Stimulated activated CD4-positive, alpha-beta T cell treated with anti-CD3 and anti-CD28 coated beads, Interleukin-15, amount 100 ng/mL, for 1 hour (primary cell): ENCODE measurements at places on chromosomes 12 and 14.

DNA sequence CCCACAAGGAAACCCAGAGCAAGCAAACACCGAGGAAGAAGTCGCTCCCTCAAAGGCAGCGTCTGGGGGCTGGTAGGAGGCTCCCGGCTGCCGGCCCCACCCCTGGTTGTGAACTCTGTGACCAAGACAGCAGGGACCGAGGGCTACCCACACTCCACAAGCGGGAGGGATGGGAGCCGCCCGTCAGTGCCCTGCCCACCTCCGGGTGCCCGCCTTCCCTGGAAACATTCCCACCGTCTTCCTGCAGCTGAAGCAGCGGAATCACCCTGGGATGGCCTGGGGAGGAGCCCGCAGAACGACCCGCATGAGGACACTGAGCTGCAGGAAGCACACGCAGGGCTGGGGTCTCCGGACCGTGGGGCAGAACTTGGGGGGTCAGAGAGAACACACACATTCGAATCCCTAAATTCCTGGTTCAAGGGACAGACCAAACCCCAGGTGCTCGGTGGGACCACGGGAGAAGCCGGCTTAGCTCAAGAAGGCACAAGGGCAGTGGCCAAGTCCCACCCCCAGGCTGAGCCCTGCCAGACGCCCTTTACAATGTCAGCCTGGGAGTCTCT lies 33.5 kb upstream of the C14orf180 start:
- DNase-seq: no peak

DNA sequence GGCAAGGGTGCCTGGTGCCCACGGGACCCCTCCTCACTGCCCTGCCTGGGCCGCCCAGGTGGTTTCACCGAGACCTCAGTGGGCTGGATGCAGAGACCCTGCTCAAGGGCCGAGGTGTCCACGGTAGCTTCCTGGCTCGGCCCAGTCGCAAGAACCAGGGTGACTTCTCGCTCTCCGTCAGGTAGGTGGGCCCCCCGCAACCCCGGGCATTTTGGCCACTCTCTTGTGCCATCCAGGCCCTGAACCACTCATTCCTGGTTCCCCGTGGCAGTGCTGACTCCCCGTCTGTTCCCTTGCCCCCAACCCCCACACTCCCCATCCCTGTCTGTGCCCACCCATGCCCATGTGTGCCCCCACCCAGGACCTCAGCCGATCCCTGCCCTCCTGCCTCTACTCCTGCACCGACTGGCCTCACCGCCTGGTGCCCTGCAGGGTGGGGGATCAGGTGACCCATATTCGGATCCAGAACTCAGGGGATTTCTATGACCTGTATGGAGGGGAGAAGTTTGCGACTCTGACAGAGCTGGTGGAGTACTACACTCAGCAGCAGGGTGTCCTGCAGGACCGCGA lies 480 bp downstream of the PTPN6 start:
- DNase-seq: no peak

DNA sequence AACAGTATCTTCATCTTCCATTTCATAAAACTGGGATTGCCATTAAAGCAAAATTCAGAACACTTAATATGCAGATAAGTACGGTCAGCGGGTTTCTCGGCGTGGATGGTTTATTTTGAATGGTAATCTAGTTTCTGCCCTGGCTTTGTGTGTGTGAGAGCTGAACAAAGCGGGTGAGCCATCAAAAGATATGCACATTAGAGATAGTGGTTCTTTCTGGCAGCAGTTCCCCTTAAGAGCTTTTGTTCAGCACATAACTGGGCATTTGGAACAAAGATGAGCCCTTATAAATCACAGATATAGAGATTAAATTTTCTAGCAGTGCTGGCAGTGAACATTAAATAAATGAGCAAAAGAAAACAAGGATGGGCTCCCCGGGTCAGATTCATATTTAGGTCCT lies 207.5 kb downstream of the CALM1 start:
- DNase-seq: no peak

DNA sequence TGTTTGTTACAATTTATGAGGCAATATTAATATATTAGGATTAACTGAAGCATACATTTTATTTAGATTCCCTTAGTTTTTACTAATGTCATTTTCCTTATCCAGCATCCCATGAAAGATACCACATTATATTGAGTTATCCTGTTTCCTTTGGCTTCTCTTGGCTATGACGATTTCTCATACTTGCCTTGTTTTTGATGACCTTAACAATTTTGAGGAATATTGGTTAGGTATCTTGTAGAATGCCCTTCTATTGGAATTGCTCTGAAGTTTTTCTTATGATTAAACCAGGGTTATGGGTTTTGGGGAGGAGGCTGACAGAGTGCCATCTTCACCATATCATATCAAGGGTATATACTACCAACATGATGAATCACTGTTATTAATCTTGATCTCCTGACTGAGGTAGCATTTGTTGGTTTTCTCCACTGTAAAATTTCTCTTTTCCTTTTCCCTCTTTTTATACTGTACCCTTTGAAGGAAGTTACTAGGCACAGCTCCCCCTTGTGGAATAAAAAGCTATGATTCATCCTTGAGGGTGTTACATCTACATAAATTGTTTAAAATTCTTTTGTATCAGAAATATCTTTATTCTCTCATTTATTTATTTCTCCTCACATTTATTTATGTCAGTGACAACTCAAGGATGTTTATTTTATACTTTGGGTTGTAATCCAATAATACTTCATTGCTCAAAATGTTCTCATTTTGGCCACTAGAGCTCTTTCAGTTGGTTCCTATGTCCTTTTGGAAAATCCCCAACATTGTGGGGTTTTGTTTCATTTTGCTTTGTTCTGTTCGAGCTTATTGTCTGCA lies 239.0 kb downstream of the SLC16A7 start:
- no peak for DNase-seq

DNA sequence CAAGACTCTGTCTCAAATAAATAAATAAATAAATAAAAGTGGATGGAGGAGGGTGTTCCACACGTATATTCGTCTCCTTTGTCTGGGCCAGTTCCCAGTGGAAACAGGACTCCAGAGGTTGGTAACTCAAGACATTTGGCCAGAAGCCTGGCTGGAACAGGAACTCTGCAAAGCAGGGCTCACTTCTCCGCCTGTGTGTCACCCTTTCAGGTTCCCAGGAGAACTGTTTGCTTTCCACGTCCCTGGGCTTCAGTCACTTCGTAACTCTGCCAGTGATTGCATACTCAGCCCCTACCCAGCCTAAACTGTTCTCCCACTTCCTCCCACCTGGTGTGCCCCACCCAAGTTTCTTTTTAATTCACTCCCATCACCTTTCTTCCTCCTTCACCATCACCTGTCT lies 7.0 kb upstream of the UBE2N start:
- DNase-seq: no peak

- no peak for DNase-seq
These were observed 153.0 kb downstream of the PCNX1 start for GRCh38 chr14:71060274-71060673.

- DNase-seq: no peak
These were observed 16.1 kb downstream of the NTN4 start for GRCh38 chr12:95774311-95775045.

DNA sequence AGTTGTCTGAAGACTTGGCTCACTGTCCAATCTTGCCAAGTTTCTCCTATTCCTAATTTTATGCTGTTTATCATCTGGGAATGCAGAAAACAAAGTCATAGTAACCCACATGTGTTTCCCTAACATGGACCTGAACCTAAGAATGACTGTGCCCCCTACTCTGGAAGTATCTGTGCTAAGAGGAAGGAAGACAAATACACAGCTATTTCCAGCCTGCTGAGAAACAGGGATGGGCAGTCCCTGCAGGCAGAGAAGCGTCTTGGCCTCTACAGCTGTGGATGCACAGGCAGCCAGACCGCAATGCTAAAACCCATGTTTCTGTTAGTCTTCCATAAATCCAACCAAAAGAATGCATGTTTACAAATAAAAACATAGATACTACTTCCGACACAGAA lies 56.2 kb downstream of the DUSP16 start:
- DNase-seq: no peak

DNA sequence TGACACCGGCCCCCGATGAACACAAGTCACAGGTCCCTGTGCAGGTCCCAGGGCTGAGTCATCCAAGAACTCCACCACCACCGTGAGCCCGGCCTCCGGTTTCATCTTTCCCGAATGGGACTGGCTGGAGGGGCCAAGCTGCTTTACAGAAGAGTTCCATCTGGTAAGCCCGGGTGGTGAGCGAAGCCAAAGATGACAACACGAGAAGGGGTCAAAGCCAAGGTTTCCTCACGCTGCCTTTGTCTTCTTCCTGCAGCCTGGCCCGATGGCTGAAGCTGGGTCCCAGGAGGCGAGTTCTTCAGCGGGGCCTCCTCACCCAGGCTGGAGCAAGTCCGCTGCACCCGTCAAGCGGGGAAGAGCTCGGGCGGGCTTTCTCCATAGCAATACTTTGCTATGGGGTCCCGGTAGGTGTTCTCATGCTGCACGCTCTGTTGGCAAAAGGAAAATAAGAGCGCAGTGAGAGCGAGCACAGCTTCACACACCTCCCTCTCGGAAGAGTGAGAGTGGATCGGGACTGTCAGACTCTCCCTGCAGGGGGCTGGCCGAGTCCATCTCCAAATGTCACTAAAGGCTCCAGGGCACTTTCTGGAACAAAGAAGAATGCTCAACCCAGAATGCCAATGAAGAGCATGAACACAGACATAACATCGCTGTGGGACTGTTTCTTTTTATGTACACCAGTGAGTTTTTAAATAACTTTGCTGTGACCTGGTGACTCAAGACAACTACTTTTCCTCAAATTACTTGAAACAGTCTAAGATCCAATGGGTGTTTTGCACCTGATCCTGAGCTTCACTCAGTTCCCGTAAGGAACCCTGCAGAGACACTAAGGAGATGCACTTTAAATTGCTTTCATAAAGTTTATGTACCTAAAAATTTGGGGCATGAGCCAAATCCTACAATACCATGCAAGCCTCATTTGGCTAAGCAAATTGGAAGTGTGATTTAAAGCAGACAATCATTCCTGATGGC lies 20.1 kb downstream of the SPRING1 start:
- DNase-seq: no peak

GRCh38 chr12:5060958-5061357 lies 17.3 kb downstream of the KCNA5 start:
- DNase-seq: no peak

DNA sequence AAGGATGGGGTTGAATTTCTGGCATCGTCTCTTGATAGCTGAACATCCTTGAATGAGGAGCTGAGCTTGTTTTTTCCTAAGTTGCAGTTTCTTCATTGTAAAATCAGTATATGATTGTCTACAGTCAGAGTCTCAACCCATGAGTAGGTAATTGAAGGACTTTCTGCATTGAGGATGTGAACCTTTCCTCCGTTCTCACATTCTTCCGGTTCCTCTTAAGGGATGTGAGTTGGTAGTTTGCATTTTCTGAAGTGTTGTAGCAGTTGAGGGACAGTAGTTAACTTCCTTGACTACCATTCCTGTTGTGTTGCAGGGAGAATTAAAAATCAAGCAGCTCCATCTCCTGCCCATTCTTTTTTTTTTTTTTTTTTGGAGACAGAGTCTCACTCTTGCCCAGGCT lies 19.1 kb downstream of the TPCN1 start:
- DNase-seq: no peak

- no peak for DNase-seq
These were observed 192.2 kb downstream of the TMTC3 start for GRCh38 chr12:88334271-88334670.

DNA sequence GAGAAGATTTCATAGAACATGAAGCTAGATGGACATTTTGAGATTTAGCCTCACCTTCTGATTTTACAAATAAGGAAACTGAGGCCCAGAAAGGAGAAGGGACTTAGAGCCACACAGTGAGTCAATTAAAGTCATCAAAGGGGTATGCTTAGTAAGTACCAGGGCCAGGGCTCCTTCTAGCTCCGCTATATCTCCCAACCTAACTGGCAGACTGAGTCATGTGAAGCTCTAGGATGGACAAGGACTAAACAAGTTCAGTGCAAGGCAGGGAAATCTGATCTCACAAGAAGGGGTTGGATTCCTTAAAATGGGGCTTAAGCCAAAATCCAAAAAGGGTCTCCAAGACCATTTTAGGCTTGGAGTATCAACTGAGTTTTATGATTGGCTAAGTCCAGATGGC lies 215.8 kb downstream of the PHLDA1 start:
- DNase-seq: no peak

- no peak for DNase-seq
These were observed 205.7 kb upstream of the GZMB start for GRCh38 chr14:24839617-24840203.

GRCh38 chr14:80216818-80217217 lies 5.5 kb upstream of the DIO2 start:
- DNase-seq: no peak

GRCh38 chr12:113299619-113300237 lies 35.2 kb downstream of the SLC8B1 start:
- DNase-seq: no peak

- no peak for DNase-seq
These were observed 27.2 kb upstream of the KCNA5 start for GRCh38 chr12:5016526-5016925.

DNA sequence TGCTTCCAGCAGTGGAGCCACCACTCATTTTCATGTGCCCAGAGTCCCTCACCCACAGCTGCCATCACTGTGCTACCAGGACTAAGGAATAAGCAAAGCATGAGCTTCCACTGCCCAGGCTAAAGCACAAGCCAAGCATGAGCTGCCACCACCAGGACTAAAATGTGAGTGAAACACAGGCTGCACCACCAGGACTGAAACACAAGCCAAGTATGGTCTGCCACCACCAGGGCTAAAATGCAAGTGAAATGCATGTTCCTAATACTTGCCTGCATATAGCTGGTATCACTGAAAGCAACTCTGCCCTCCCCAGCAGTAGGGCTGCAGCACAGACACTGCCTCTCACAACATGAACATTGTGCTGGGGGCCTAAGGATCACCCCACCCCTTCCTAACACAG lies 30.0 kb downstream of the CEP83 start:
- DNase-seq: no peak

GRCh38 chr14:61584331-61584741 lies 111.0 kb upstream of the HIF1A start:
- DNase-seq: no peak

DNA sequence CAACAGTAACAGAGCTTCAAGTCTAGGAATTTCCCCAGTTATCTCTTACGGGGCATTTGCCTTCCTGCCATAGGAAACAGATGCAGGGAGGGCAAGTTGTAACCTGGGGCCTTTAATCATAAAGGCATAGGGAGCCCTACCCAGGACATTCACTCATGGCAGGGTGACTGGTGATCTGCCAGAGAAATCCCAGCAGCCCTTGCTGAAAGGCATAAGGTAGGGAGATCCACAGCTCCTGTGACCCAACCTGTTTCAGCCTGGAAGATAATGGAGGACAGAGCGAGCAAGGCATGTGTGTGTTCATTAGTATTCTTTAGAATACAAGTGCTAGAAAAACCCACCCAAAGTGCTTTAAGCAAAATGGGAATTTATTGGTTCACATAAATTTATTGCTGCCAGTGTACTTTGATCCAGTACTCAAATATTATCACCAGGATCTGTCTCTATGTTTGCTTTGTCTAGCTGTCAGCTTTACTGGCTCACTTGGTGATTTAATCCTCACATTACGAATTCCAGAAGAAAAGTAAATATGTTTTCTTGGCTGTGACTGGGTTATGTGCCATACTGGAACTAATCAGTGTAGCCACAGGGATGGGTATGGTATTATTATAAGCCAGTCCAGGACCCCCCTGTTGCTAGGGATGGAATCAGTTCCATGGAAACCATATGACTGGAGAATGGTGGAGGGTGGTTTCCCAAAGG lies 21.1 kb upstream of the AKAP6 start:
- DNase-seq: no peak
